ENCODE measurements at places on chromosomes 5 and 9. TPM values are rescaled to one million over a fixed set of nuclear protein-coding genes. Genes with fewer than 3 reads are reported as not detected.

PCDHGA9 gene
- 1.9 TPM for total RNA-seq

SLC45A2 gene
- total RNA-seq, result under 0.01 TPM

C5orf58 gene
- not detected for total RNA-seq

GPRIN1 gene
- total RNA-seq, result 8.7 TPM

SPRY4 gene
- total RNA-seq, result 11.5 TPM

PRLR gene
- not detected for total RNA-seq

GOLGA1 gene
- 11.5 TPM for total RNA-seq

NR5A1 gene
- not detected for total RNA-seq

TRIP13 gene
- 13.4 TPM for total RNA-seq

LMX1B gene
- 11.2 TPM for total RNA-seq

CCL27 gene
- total RNA-seq, result not detected

TPM2 gene
- total RNA-seq, result 649 TPM

PCDHB16 gene
- 0.21 TPM for total RNA-seq

TEX48 gene
- total RNA-seq, result not detected

SH3TC2 gene
- total RNA-seq, result 28.9 TPM

ISCA1 gene
- total RNA-seq, result 21.8 TPM

CTNND2 gene
- total RNA-seq, result not detected

SPATA31D4 gene
- total RNA-seq, result not detected

SPINK4 gene
- not detected for total RNA-seq

WDR70 gene
- total RNA-seq, result 22.0 TPM

PCDHA5 gene
- 0.17 TPM for total RNA-seq

NAIP gene
- total RNA-seq, result 10.0 TPM

NUTM2F gene
- total RNA-seq, result not detected

FOXD4L3 gene
- total RNA-seq, result 0.33 TPM

DPM2 gene
- 43.8 TPM for total RNA-seq

TMEM252 gene
- not detected for total RNA-seq

CBY3 gene
- total RNA-seq, result not detected

SOHLH1 gene
- not detected for total RNA-seq

UBLCP1 gene
- 30.2 TPM for total RNA-seq

TMOD1 gene
- not detected for total RNA-seq

PDZD2 gene
- total RNA-seq, result 0.71 TPM

CNTLN gene
- 3.5 TPM for total RNA-seq

C9orf153 gene
- total RNA-seq, result 0.33 TPM

ZNF883 gene
- total RNA-seq, result 7.8 TPM

CCDC180 gene
- 1.3 TPM for total RNA-seq
